ENCODE measurements at places on chromosomes 12 and 14. TPM values are rescaled to one million over a fixed set of nuclear protein-coding genes. Genes with fewer than 3 reads are reported as not detected.

TPH2 gene
- not detected for total RNA-seq

SALL2 gene
- total RNA-seq = 1.2 TPM

KCNK10 gene
- total RNA-seq = not detected

SDR9C7 gene
- total RNA-seq = not detected

COCH gene
- total RNA-seq = 0.51 TPM

CARMIL3 gene
- total RNA-seq = 3.2 TPM
